ENCODE measurements at places on chromosomes 16 and 17.
A peak's percentile ranks its signal among the peaks of the same experiment; 100 is the strongest.

DNA sequence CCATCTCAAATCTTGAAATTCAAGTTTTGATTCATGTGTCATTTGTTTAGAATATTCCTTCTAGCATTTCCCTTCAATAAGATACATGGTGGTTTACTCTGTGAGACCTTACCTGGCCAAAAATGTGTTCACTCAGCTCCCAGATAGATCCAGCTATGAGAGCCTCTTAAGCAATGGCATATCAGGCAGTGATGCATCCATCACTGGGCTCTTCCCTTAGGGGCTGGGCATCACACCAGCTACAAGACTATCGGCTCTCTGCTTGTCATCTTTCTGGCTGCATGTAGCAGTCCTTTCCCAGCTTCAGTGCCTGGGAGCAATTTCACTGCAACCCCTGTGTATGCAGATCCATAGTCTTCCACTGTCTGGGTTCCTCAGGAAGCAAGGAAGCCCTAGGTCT lies 40.6 kb downstream of the GOSR1 start:
- DNase-seq: no peak

- no peak for DNase-seq
These were observed 33.8 kb downstream of the MAP1LC3B start for GRCh38 chr16:87425941-87426340.

DNA sequence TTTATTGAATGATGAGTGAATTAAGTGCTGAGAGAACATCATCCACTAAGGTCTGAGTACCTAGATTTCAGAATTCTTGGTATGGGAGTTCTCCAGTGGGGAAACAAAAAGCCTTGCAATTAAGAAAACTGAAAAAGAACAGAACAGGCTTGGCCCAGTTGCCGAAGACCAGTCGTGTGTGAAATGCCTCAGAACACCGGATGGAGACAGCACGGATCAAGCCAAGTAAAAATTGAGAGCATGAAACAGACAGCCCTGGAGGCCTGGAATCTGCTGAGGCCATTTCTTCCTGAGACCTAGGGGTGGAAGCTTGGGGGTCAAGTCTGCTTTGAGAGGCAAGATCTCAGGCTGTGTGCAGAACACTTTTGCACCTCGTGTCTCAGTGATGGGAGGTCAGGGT lies 43.3 kb downstream of the GRIN2A start:
- DNase-seq: no peak

DNA sequence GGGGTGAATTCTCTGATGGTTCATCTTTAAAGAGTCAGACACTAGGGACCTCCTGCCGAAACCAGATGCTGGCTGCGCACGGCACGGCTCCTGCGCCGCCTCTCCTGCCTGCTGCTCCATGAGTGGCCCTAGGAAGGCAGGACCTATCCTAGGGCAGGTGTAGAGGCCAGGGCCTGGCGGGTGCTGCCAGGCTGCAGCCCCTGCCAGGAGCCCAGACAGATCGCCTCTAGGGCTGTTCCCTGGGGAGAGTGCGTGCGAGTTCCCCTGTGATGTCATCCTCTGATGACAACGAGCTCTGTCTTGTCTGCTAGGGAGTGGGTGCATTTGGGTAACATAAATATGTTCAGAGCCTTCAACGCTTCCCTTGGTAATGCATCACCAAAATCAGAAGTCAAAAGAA lies 23.9 kb downstream of the SLC38A10 start:
- no peak for DNase-seq

DNA sequence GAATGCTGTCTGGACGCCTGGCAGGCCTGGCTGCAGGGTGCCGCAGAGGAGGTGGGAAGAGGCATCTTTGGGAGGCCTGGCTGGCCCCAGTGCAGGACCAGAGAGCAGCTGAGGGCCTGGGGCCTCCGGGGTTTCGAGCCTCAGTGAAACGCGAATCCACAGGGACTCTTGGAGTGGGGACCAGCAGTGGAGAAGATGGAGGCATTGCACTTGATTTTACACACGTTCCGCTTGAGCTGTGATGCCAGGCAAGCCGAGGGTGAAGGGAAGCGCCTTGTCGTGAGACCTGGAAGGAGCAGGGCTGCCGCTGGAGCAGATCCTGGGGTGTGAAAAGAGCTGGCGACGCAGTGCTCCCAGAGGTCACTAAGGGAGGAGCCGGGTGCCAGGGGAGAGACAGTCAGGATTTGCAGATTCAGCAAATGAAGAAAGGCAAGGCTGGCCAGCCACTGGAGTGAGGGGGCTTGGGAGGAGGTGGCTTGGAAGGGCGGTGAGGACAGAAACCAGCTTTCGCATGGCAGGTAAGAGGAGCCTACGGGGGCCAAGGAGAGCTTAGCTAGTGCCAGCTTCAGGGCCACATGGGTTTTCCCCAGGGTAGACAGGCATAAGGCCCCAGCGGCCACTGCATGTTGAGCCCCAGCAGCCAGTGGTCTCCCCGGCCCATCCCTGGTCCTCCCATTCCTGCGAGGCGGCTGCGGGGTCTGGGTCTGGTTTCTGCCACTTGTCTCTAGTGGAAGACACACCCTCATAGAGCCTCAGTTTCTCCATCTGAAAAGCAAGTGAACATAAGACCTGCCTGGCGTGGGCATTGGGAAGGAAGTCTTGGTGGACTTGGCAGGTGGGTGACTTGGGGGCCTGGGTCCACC lies 175.2 kb upstream of the CHMP6 start:
- no peak for DNase-seq

GRCh38 chr16:2460391-2460713 lies 443 bp downstream of the TEDC2 start:
- no peak for DNase-seq

DNA sequence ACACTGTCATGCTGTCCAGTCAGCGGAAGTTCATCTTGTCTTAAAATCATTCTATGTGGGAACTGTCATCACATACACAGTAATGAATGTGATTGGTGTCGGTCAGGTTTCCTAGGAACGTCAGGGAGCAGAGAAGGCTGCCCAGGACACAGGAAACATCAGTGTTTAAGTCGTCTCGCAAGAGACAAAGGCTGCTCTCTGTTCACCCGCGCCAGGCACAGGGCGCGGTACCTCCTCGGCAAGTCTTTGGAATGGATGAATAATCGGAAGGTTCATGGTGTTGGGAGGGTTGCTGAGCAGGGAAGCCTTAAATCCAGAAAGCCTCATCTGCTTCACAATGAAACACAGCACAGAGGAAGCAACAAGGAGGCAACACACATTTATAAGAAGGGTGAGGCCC lies 148.2 kb downstream of the CPPED1 start:
- no peak for DNase-seq

GRCh38 chr16:23694265-23694643 lies 15.6 kb downstream of the PLK1 start:
- DNase-seq: no peak

- DNase-seq: no peak
These were observed 11.7 kb downstream of the PRKCA start for GRCh38 chr17:66313995-66314659.

DNA sequence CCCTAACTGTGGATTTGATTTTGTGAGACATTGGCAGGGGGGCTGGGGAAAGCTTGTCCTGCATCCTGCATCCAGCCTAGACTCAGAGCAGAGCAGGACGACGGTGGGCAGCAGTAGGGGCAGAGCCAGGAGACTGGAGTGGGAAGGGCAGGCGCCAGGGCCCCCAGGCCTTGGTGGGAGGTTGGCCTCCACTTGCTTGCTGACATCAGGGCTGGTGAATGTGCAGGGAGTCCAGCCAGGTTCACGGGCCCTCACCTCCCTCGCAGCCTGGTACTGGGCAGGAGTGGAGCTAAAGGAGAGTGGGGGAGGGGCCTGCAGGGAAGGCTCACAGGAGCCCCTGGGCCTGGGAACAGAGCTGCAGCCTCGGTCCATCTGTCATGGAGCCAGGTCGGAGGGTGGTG lies 2.2 kb upstream of the SMTNL2 start:
- DNase-seq: no peak

DNA sequence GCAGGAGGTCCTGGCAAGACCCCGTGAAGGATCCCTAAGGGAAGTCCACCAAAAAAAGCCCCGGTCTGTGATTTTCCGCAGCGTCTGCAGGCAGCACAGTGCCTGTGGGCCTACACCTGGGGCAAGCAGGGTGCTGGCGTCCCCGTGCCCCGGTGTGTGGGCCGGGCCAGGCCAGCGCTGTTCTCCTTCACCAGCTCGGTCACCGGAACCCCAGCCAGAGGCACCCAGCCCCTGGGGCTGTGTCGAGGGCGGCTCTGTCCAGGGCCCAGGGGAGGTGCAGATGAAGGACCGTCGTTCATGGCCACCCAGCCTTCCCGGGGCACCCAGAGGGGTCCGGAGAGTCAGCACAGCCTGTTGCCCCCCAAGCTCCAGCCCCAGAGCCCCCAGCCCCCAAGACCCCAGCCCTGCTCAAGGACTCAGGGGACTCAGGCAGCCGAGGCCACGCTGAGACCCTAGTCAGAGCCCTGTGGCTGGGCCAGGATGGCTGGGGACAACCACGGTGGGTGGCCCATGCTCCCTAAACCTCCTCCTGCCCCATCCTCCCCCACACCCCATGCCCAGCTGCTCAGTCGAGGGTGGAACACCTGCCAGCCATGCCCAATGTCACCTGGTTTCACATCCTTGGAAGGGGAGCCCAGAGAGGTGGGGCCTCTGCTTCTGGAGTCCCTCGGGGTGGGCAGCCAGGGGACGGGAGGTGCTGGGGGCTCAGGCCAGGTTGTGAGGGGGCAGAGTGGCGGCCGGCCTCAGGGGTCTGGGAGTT lies 5.7 kb upstream of the C1QTNF8 start:
- no peak for DNase-seq

DNA sequence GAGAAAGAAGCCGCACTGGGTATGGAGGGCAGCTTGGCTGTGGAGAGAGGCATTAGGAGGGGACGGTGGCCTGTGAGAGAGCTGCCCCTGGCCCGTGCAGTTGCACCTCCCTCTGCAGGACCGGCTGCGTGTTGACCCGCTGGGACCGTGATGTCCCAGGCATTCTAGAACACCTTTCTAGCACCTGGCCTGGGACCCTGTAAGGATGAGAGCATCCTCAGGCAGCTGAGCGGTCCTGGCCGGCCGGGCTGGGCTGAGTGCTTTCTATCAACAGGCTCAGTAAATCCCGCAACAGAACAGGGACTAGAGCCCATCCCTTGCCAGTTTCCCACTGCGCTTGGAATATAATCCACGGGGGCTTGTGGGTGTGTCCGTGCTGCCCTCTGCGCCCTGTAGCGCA lies 14.7 kb downstream of the TBC1D24 start:
- DNase-seq: no peak

- peak; percentile 33 for DNase-seq
These were observed 1.1 kb downstream of the CD300H start for GRCh38 chr17:74566132-74566753.

DNA sequence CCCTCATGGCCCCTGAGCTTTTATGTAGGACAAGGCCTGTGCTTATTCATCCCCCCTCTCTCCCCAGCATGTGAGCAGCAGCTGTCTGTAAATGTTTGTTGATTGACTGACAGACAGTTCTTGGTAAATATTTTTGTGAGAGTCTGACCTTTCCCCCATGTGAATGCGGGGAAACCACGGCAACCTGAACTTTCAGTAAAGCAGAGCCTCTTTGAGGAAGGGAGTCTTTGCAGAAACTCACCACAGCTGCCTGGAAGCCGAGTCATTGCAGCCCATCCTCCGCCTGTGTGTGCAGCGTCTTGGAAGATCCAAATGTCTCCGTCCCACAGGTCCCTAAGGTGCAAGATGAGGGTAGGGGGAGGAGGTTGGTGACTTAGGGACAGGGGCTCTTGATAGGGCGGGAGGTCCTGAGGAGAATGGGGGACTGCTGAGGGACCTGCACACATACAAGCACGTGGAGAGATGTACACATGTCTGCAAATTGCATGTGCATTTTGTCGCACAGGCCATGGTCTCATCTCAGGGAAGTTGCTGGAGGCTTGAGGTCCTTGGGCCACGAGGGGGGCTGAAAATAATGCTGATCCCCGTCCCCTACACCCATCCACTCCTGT lies 23.0 kb upstream of the IL21R start:
- DNase-seq: peak; percentile 34

DNA sequence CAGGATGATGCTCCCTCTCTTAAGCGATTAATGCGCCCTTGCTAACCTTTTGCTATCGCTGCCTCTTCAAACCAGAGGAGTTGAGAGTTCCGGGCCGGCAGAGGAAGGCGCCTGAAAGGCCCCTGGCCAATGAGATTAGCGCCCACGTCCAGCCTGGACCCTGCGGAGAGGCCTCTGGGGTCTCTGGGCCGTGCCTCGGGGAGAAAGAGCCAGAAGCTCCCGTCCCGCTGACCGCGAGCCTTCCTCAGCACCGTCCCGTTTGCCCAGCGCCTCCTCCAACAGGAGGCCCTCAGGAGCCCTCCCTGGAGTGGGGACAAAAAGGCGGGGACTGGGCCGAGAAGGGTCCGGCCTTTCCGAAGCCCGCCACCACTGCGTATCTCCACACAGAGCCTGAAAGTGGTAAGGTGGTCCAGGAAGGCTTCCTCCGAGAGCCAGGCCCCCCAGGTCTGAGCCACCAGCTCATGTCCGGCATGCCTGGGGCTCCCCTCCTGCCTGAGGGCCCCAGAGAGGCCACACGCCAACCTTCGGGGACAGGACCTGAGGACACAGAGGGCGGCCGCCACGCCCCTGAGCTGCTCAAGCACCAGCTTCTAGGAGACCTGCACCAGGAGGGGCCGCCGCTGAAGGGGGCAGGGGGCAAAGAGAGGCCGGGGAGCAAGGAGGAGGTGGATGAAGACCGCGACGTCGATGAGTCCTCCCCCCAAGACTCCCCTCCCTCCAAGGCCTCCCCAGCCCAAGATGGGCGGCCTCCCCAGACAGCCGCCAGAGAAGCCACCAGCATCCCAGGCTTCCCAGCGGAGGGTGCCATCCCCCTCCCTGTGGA lies 16.0 kb upstream of the STH start:
- DNase-seq: no peak

DNA sequence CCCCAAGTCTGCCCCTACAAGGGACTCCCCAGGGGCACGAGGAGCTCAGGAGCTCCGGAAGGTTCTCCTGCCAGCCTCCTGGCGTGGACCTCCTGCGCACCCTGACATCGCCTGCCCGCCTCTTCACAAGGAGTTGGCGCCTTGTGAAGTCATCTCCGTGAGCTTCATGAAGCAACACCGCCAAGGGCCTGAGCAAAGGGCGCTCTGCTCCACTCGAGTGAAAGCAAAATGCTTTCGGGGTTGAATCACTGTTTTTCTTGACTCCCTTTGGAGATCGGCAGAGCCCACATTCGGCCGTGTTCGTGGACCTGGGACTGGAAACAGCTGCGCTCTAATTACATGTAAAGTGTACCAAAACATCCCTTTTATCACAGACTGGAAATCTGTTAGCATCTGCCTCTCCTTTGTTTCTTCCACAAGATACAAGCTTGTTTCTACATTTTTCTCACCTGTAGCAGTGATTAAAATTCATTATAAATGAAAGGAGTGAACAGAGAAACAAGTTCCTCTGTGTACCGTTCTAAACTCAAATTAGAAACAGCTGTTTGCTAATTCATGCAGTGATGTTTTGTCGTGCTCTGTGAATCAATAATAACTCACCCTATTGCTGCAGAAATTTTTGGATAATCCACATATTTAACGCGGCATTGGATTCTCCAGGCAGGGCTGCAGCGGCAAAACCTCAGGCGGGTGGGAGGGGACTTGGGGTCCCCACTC lies 203.3 kb downstream of the ZNF423 start:
- DNase-seq: no peak

DNA sequence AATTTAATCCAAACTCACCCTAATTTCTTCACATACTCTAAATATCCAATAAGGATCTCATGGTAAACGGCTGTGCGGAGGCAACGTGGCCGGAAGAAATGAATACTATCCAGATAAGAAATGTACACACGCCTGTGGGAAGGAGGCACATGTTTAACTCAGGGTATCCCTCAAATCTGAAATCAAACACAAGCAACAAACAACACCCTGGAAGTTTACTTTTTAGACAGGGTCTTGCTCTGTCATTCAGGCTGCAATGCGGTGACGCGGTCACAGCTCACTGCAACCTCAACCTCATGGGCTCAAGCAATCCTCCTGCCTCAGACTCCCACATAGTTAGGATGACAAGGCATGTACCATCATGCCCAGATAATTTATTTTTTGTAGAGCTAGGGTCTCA lies 21.2 kb upstream of the TRAP1 start:
- no peak for DNase-seq

Measured in CD4-positive, alpha-beta T cell treated with Interferon alpha-2 for 1 hour (primary cell).